NCI-H748 treated with DMSO at 0.1 percent for 48 hours (cell line): ENCODE measurements at places on chromosomes 1 and 21.

DNA sequence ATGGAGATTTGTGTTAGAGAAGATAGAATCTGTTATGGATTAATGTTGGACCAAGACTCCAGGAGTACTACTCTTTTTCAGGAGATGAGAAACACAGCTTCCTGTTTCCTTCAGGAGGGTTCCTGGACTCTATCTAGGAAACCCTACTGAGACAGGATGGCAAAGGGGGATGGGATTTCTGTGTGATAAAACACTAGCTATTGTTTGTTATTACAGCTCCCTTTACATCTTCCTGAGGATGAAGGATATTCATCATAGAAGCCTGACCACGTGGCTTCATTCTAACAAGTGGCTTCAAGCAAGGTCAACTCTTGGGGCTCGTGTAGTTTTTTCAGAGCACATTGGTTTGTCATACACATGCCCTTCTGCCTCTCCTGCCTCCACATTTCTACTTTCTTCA, 33.3 kb downstream of the RGL1 start:
- DNase-seq = no peak

- no peak for DNase-seq
Measured at GRCh38 chr1:90782046-90782445, 64.9 kb upstream of the BARHL2 start.

GRCh38 chr1:111484391-111485026, 10.7 kb downstream of the C1orf162 start:
- no peak for DNase-seq

DNA sequence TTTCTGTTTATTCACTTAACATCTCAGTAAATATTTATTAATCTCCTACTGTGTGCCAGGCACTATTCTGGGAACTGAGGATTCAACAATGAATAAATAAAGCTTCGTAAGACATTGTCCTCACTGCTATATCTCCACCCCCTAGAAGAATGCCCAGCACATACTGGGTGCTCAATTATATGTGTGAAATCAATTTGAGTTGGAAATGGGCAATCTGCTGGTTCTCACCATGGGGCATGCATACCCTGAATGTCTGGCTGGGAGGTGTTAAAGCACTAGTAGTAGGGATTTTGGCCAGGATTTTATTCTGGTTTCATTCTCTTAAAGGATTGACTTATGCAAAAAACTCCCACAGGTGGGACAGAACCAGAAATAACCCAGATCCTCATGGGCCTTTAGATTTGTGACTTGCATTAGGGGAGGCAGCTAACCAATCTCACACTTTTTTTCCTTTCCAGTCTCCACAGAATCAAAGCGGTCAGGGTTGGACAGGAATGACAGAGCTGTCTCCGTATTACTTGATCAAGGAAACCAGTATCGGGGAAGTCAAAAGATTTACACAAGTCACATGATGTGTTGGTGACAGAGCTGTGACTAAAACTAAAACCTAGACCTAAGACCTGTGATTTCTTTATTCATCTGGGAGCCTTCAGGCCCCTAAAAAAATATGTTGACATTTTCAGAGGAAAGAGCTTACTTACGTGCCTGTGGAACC, 12.8 kb downstream of the GFI1 start:
- DNase-seq = no peak

GRCh38 chr1:236917448-236917847, 86.8 kb downstream of the MT1HL1 start:
- no peak for DNase-seq

- no peak for DNase-seq
Measured at GRCh38 chr1:5464366-5464765, 527.9 kb downstream of the NPHP4 start.

- no peak for DNase-seq
Measured at GRCh38 chr1:174040387-174040786, 18.2 kb upstream of the RC3H1 start.

- no peak for DNase-seq
Measured at GRCh38 chr1:158212320-158212719, 31.6 kb downstream of the CD1D start.

DNA sequence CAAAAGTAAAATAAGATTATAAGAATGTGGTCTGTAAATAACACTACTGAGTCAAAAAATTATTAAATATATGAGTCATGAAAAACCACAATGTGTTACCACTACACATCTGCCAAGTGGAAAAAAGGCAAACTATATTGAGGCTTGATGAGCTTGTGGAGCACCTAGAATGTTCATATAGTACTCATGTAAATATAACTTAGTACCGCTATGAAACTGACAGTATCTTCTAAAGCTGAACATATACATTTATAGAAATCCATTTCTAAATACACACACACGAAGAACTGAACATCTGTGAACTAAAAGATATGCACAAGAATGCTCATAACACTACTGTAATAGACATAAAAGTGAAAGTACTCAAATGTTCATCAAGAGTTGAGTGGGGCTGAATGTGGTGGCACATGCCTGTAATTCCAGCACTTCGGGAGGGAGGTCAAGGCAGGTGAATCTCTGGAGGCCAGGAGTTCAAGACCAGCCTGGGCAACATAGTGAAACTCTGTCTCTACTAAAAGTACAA, 18.5 kb upstream of the GBP3 start:
- DNase-seq = no peak

GRCh38 chr1:9465640-9466039, 73.6 kb upstream of the SLC25A33 start:
- DNase-seq = no peak

DNA sequence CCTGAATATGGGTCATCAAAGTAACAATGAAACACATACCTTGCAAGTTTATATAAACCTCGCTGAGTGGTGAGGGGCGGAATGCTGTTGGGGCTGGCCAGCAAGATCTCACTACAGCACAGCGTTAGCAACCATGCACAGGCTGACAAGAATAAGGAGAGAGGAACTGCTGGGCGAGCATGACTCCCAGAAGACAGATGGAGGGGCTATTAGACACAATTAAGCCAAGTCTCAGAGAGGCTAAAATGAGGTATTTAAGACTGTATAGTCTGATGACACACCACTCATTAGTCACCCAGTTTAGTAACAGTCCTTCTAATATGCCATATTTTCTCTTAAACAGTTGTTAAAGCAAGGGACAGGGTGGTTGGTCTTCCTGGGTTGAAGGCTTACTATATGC, 340.2 kb upstream of the NR5A2 start:
- DNase-seq = no peak

DNA sequence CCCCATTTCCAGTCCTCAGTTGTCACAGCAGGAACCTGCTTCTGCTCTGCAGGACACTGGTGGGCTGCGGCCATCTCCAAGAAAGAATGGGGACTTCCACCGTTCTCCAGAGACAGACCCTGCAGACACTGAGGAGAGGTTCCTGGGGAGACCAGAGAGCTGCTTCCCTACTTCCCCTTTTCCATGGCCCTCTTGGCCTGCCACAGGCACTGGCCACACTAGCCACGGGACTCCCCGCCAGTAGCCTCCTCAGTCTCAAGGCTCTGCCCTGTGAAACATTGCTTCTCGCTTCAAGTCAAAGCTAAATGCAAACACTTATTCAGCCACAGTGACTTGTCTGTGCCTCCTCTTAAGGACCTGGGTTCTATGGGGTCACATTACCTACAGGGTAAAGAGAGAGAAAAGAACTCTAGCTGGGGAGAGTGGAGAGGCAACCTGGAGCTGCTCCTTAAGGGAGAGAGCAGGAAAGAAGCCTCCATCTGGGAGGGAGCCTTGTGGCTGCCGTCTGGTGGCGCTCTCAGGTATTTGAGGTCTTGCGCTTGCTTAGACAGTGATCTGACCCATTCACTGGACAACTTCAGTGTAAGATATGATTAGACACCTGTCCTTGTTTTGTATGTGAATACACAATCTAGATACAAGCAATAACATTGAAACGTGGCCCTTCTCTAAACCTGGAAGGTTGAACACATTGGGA, 5.4 kb upstream of the SLAMF8 start:
- DNase-seq = no peak
